ENCODE measurements at places on chromosomes 5 and 9.

GRCh38 chr5:176736931-176737745 lies 73.2 kb upstream of the UNC5A start:
- DNase-seq, result no peak

DNA sequence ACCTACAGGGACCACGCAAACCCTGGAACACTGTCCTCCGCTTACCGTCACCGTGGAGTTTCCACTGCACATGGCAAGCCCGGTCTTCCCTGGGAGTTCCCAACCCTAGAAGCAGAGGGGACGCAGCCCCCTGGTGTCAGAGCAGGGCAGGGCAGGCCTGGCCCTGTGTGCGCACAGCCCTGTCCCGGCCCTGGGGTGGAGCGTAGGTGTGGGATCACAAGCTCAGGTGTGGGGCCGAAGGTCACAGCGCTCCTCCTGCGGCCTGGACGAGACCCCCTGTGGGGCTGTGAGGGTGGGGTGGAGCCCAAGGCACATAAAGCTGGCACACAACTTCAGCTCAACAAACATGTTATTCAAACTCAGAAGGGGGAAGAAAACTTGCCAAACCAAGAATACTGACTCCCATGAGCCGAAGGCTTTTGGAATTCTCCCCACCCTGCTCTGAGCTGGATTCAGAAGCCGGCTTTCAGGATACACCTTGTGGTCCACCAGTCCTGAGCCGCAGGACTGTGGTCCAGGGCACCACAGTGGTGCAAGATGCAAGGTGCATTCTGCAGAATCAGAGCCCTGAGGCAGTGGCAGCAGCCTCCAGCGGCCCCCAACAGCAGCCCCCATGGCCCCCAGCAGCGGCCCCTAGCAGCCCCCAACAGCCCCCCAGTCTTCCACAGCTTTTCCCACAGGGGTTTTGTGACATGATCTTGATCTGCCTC lies 11.8 kb upstream of the EXOC3 start:
- DNase-seq, result peak; percentile 46

GRCh38 chr5:140216478-140217074 lies 41.6 kb downstream of the CYSTM1 start:
- no peak for DNase-seq

DNA sequence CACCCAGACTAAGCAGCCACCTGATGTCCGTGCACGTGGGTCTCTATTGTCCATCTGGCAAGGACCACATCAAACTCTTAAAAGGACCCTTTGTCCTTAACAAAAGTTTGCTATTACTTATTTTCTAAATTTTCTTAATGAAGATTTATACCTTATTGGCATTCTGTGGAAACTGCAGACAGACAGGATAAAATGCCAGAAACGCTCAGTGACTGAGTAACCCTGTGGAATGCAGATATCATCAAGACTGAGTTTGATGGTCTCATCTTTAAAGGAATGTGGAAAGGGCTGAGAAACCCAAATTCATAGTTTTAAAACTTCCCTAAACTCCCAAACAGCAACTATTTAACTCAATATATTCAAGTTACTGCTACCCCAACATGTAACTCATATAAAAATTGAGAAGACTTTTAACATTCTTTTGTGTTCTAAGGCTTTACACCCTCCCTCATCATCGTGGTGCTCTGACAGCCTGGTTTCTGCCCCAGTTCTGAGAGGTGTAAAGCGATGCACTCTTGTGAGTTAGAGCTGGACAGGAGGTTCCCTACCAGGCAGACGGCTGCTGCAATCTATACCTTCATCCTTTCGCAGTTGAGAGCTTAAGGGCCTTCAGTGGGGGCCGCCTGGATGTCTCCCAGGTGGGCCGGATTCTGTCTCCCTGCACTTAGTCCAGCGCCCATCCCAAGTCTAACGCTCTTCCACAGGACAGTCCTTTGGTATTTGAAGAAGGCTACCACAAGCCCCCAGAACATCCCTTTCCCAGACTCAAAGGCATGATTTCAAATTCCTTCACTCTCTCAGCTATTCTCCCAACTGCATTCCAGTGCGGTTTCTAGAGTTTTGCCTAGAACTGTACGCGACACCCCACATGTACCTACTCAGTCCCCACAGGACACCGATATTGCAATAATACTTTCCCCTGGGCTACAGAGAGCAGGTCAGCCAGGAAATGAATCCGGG lies 68.9 kb downstream of the DAP start:
- no peak for DNase-seq

GRCh38 chr5:175216991-175217390 lies 227.0 kb downstream of the DRD1 start:
- DNase-seq, result no peak

DNA sequence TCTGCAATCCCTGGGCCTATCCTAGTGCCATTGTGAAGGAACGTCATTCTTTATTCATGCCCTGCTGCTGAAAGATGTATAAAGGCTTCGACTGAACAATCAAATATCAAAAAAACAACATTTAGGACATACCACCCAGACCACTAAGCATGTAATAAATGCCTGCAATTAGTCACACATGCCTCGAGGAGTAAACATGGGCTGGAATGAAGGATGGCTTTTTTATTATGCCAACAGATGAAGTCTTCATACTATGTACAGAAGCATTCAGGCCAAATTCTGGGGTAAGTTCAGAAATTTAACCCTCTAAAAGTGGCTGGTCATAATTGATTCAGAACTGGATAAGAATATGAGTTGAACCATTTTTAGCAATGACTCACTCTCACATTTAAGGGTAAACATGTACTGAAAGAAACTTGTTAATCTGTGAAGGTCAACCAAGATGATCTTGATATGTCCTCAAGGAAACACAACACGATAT lies 38.1 kb downstream of the FAM240B start:
- no peak for DNase-seq

- no peak for DNase-seq
Measured at GRCh38 chr9:127014910-127015540, 100.4 kb downstream of the RALGPS1 start.

DNA sequence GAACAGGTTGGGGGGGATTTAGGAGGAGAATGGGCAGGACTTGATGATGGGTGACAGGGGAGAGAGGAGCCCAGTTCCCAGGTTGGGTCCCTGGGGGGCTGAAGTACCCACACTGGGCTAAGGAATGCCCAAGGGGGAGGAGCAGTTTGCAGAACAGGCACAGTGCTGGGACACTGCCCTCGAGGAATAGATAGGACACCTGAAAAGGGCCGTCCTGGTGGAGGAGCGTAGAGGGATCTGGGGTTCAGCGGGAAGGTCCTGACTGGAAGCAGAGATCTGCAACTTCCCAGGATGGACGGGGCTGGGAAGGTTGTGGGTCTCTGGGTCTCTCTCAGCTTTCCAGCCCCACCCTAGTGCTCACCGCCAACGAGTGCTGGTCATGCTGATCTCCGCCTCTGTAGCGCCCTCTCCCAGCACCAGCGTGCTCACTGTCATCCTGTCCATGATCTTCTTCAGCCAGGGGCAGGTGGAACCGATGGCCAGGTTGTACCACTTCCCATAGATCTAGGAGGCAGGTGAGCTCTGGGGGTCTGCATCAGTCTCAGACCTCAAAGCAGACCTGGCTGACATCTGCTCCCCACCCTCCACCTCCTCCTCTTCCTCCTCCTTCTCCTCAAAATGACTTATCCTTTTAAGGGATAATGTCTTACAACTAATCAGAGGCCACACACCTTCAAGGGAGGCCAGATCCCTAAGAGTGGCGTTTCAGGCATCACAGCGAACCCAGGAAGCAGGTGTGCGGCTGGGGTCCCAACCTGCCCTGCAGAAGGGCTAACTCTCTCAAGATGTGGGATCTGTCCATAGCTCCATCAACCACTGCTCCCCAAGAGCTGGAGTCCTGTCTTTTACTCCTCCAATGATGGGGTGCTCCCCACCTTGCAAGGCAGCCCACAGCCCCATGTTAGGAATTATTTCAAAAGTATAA lies 1.6 kb downstream of the AMBP start:
- DNase-seq, result no peak

GRCh38 chr5:14668181-14668591 lies 3.7 kb downstream of the OTULIN start:
- DNase-seq, result no peak

DNA sequence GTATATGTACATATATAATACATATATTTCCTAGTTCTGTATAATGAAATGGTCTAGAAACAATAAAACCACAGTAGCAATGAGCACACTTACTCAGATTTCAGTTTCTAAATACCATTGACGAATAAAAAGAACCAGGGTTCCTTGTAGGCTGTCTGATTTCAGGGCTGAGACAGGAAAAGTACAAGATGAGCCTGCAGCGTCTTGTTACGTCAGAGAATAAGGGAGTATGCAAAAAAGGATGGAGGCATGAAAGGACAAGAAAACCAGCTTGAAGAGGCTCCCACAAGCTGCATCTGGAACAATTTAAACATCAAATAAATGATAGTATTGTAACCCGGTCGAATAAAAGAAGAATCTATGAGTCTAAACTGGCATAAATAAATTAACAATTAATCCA lies 17.8 kb upstream of the TIFAB start:
- DNase-seq, result no peak

DNA sequence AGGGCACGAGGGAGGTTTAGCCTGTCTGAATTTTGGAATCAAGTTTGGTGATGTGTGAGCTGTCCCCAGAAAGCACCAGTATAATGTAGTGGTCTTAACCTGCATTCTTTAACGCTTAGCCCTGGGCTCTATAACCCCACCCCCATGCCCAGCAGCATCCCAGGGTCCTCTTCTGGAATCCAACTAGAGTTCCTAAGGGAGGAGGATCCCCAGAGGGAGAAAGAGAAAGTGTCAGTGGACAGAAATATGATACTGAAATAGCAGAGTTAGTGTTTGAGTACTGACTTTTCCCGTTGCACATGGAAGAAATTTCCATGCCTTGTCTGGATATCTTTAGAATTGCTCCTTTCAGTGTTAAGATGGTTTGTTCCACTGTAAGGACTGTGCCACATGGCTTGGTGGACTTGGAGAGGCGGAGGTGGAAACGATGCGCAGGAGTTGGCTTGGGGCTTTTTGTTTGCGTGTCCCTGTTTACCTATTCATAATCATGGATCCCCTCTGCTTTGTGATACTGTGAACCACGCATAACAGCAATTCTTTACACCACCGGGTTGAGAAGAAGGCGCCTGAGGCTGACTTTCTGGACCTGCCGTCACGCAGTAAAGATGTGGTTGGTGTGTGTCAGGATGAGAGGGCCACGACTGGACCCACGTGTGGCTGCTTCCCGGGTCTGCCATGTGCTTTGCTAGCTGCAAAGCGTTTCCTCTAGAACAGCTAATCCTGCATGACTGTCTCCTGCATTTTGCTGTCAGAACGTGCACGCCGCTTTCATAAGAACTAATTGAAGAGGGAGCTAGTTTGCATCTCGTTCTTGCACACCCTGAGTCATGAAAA lies 142.3 kb downstream of the SMARCA2 start:
- DNase-seq, result peak; percentile 29

- no peak for DNase-seq
Measured at GRCh38 chr5:18744441-18744840, 1110.2 kb downstream of the TAF11L14 start.

GRCh38 chr5:57698802-57699201 lies 216.2 kb upstream of the ACTBL2 start:
- DNase-seq, result no peak

GRCh38 chr9:21871256-21871975 lies 69.0 kb downstream of the MTAP start:
- no peak for DNase-seq

GRCh38 chr9:95107001-95107749 lies 210.3 kb downstream of the FANCC start:
- DNase-seq, result no peak

DNA sequence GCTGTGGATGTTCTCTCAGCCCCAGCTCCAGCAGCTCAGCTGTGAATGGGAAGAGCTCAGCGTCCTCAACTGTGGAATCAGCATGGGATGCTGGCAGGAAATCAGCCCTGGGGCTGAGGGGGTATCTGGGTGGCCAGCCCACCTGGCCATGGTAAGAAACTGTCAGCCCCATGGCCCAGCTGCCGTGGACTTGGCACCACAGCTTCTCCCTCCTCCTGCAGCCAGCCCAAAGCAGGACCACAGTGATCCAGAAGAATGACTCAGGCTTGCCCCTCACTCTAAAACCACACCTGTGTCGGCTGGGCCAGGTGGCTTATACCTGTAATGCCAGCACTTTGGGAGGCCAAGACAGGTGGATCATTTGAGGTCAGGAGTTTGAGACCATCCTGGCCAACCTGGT lies 48.0 kb downstream of the SAR1B start:
- no peak for DNase-seq

All from B cell (primary cell).